Suppressor macrophage (primary cell): ENCODE measurements at places on chromosomes 2 and 18.
A peak's percentile ranks its signal among the peaks of the same experiment; 100 is the strongest.

DNA sequence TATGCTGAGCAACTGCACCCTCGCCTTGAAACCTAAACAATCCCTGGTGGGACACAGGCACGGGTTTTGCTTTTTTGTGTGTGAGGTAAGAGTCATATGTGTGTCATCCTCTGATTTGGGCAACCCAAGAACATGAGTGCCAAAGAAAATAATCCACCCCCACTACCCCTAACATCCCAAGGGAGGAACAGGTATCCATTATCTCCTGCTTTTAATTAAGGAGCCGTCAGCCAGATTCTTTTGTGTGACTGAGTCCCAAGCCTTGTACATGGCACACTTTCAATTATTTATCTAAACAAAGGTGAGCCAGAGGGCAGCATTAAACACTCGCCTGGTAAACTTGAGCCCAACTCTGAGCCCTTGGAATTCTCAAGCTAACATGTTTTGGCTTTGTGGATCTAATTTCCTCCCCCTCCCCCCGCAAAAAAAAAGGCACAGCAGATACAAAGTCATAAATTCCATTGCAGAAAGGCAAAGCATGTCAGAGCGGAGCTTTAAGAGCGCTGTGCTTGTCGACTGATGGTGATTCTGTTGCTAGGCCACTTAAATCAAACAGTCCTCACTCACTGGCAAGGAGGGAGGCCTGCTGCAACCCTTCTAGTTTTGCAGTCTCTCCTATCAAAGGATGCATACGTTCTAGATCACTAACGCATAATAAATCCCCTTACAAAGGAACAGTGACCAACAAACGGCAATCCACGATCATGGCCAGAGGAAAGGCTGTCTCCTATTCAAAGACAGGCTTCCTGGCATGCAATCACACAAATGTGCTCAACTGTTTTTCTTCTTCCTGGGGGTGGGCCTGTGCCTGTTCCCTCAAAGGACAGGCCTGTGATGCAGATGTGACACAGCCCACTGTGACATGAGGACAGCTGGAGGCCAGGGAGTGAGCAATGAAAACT lies 143.5 kb upstream of the LMAN1 start:
- DNase-seq, result no peak

DNA sequence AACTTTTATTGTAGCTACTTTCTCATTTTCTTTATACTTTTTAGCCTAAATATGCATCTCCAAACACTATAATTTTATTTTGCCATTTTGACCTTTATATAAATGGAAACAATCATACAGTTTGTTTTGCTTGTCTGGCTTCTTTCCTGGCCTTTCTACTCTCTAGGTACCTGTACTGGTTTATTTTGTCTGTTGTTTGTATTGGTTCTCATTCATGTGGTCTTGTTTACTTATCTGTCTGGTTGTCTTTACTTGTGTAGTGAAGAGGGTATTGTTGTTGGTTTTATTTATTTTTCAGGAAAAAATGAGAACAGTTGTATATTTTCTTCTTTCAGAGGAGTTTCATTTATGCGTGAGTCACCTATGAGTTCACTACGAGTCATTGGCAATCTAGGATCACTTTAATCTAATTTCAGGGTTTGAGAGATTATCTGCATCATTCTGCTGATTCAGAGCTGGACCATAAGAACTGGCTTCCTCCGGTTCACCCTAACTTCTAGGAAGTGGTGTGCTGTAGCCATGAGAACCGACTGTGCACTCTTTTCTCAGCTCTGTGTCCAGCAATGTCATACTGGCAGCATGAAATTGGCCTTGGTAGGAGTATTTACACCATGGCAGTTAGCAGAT lies 33.1 kb upstream of the HDAC4 start:
- peak; percentile 31 for DNase-seq

- no peak for DNase-seq
These were observed 112.0 kb upstream of the PNPT1 start for GRCh38 chr2:55805686-55806085.

DNA sequence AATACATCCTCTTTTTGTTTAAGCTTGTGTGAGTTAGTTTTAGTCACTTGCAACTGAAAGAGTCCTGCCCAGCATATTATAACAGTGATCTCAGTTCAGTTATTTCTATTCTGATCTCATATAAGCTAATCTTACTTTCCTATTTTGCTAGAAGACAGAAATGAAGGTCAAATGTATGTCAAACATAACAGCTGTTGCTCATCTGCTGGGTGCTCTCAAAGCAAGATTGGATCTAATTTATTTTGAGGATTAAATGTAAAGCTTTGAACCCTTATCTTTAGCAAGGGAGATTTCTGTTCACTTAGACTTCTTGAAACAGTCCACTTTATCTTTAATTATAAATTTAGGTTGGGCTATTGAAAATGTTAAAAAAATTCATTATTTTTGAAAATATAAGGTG lies 31.2 kb downstream of the CRYGD start:
- DNase-seq, result peak; percentile 12

DNA sequence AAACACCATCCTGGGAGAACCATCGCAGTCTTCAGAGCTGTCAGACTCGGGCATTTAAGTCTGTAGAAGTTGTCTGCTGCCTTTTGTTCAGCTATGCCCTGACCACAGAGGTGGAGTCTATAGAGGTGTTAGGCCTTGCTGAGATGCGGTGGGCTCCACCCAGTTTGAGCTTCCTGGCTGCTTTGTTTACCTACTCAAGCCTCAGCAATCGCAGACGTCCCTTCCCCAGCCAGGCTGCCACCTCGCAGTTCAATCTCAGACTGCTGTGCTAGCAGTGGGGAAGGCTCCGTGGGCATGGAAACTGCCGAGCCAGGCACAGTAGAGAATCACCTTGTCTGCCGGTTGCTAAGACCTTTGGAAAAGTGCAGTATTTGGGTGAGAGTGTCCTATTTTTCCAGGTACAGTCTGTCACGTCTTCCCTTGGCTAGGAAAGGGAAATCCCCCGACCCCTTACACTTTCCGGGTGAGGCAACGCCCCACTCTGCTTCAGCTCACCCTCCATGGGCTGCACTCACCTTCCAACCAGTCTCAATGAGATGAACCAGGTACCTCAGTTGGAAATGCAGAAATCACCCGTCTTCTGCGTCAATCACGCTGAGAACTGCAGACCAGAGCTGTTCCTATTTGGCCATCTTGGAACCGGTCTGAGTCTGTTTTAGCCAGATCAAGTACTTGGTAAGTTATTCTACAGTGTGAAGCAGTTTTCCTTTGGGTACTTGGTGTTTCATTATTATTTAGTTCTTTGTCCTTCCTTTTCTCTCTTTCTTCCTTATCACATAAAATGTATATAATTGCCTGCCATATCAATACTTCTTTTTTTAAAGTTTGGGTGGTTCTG lies 71.5 kb downstream of the CDC42EP3 start:
- DNase-seq, result no peak

GRCh38 chr2:3059141-3059925 lies 318.3 kb downstream of the EIPR1 start:
- DNase-seq, result no peak

- DNase-seq, result no peak
These were observed 34.2 kb upstream of the GPC1 start for GRCh38 chr2:240401308-240401707.

DNA sequence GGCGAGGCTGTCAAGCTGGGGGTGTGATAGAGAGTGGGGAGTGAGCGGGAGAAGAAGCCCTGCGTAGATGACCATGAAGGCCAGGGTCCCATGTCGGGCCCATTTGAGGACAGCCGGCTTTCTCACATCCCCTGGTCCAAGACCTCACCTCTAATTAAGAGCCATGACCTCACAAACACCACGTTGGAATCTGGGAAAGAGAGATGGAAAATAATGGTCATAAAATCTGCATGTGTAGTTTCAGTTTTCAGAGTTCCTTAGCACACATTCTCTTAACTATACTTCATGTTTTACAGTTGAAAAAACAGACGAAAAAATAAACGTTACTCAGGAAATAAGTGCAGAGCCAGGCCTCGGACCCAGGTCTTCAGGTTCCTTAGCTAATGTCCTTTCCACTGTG lies 244.8 kb upstream of the SIX2 start:
- DNase-seq, result no peak

DNA sequence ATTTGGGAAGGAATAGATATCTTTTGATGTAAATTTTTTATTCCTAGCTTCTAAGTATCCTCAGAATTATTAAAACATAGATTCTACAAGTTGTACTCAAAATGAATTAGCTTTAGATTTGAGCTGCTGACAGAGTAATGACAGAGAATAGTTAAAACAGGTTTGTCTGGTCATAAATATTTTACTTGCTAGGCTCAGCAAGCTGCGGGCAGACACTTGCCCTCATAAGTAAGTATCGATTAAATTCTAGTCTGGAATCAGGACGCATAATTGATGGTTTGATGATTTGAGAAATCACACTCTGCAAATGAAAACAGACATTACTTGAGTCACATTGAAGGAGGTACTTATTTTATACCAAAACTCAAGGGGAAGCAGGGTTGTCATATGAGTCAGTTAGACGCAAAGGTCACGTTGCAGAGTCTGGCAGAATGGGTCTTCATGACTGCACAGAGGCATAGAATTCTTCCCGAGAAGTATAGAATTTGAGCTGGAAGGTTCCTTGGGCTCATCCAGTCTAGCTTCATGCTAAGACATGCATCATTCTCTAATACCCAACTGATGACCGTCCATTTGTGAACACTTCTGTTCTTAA lies 27.5 kb downstream of the ARL4C start:
- DNase-seq, result peak; percentile 39

- no peak for DNase-seq
These were observed 212.2 kb downstream of the FHOD3 start for GRCh38 chr18:36509646-36510197.

- no peak for DNase-seq
These were observed 105.7 kb downstream of the MGAT5 start for GRCh38 chr2:134359367-134360081.

- no peak for DNase-seq
These were observed 14.8 kb downstream of the PIK3C3 start for GRCh38 chr18:41969881-41970280.

DNA sequence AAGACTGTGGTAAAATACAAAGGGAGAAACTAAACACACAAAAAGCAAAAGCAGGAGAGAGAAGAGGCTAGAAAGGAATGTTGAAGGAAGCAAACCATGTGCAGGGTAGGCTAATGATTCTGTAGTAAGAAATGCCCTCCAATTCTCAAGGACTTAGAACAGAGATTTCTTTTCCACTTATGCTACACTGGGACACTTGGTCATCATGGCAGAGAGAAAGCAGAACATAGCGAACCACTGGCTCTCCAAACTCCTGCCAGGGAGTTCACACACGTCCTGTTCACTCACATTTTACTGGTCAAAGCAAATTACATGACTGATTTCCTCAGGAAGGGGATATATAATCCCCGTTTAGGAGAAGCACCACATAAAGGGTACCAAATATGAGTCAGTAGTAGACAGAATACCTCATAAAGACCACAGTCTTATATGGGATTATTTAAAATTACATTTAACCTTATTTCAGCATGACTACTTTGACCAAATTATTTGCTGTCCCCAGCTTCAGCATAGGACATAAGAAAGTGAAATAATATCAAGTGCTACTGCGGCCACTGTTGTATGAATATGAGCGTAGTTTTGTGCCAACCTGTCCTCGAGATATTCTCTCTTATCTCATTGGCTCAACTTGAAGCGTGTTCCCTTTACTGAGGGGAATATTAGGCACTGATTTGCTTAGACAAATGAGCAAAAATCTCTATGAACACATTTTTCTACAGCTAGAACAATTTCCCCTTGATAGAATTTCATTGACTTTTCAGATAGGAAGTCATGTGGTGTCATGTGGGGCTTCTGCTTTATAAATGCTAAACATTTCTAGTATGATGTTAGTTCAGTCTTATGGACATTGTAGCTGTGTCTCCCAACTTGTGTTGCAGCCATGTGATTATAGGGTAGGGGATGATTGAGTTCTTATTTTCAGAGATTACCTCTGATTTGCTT lies 81.7 kb downstream of the FAM161A start:
- peak; percentile 40 for DNase-seq

- no peak for DNase-seq
These were observed 134.5 kb downstream of the NAPG start for GRCh38 chr18:10660179-10660884.

- no peak for DNase-seq
These were observed 567.6 kb downstream of the KCNJ3 start for GRCh38 chr2:155266109-155266508.
